Osteocyte (in vitro differentiated cells): ENCODE measurements at places on chromosomes 1 and 21. TPM values are rescaled to one million over a fixed set of nuclear protein-coding genes. Genes with fewer than 3 reads are reported as not detected.
A peak's percentile ranks its signal among the peaks of the same experiment; 100 is the strongest.

Gene NHLH1
- 0.16 and 0.31 TPM in 2 replicates for total RNA-seq

Gene RNF186
- not detected in 2 replicates for total RNA-seq

DNA sequence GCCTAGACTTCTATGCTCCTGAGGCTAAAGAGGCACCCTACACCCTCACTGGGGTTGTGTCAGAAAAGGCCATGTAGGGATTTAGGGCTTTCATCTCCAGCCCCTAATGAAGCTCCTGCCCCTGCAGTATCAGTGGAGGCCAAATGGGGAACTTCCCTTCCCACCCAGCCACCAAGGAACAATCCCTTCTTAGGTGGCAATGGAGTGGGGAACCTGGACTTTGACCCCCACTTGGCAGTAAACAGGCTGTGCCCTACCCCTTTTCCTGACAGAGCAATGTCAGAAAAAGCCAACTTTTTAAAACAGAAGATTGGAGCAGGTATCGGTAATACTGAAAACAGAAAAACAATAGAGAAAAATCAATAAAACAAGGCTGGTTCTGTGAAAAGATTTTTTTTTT lies 35.5 kb upstream of the SLC19A2 start:
- H3K36me3 ChIP-seq = no peaks in the 10 kb centered on the region
- no peak for DNase-seq
- H3K4me1 ChIP-seq = no peaks in the 10 kb centered on the region
- no peak overlapping the region for H3K27ac ChIP-seq
- peaks cover 21% of the 10 kb centered on the region for H3K27me3 ChIP-seq

GRCh38 chr1:83735526-83735925 lies 263.4 kb downstream of the TTLL7 start:
- H3K36me3 ChIP-seq = no peaks in the 10 kb centered on the region
- no peaks in the 10 kb centered on the region for H3K4me1 ChIP-seq
- H3K27me3 ChIP-seq = peaks cover 6% of the 10 kb centered on the region
- DNase-seq = no peak
- H3K4me3 ChIP-seq = no peak overlapping the region
- H3K27ac ChIP-seq = no peak overlapping the region

GRCh38 chr1:204136814-204137213 lies 15.0 kb downstream of the ETNK2 start:
- H3K27ac ChIP-seq = no peak overlapping the region
- H3K27me3 ChIP-seq = no peaks in the 10 kb centered on the region
- DNase-seq = no peak
- peaks cover 1% of the 10 kb centered on the region for H3K4me1 ChIP-seq

- DNase-seq = no peak
- H3K36me3 ChIP-seq = peaks cover 5% of the 10 kb centered on the region
- peaks cover 79% of the 10 kb centered on the region for H3K27me3 ChIP-seq
- H3K4me3 ChIP-seq = peak overlapping the region; percentile 41
- H3K4me1 ChIP-seq = peaks cover 57% of the 10 kb centered on the region
Measured at GRCh38 chr1:50421768-50422674, 1.2 kb downstream of the DMRTA2 start.

DNA sequence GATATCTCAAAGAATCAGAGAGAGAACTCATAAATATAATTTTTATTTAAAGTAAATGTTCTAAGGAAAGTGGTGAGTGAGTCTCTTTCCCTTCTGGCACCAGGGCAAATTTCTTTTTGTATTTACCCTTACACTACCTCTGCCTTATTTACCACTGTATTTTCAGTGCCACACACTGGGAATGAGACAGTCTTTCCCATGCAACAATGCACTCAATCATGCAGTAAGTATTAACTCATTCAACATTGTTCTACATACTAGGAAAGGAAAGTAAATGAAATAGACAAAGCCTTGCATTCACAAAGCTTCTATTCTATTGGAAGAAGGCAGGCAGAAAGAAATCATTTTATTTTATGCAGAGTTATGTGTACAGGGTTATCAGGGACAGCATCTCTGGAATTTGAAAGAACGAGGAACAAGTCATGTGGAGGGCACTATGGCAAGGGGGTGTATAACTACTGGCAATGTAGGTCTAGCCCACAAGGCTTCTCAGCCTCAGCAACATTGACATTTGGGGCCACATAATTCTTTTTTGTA lies 129.8 kb upstream of the PRDX6 start:
- H3K27me3 ChIP-seq = no peaks in the 10 kb centered on the region
- DNase-seq = no peak
- H3K4me3 ChIP-seq = no peak overlapping the region
- H3K36me3 ChIP-seq = no peaks in the 10 kb centered on the region
- no peak overlapping the region for H3K27ac ChIP-seq

DNA sequence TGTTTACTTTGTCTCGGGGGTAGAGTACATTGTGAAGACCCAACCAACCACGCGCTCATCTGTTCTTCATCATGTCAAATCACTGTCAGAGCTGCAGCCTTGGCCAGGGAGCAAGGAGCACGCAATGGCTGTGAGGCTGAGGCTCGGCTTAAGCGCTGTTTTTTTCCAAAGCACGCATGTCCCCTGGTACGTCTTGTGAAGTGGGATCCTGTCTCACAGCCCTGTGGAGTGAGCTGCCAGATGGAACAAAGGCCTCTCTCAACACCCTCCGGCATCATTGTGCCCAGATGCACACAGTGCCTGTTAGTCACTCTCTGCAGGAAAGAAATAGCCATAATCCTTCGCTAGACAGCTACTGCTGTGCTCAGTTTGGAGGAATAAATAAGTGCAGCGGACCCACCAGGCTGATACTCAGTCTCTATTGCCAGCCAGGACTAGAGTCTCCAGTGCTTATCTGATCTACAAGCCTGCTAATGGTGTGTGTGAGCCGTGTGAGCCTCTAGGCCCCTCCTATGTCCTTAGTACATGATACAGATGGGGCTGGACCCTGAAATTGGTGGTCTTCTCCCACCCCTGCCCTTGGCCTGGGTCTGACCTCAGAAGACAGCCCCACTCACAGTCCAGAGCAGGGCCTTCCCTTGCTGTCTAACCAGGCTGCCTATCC lies 91.3 kb upstream of the COA6 start:
- H3K4me3 ChIP-seq = no peak overlapping the region
- H3K36me3 ChIP-seq = no peaks in the 10 kb centered on the region
- DNase-seq = no peak
- H3K27ac ChIP-seq = no peak overlapping the region
- H3K27me3 ChIP-seq = no peaks in the 10 kb centered on the region
- H3K4me1 ChIP-seq = no peaks in the 10 kb centered on the region

GRCh38 chr21:35521852-35522505 lies 472.9 kb upstream of the RUNX1 start:
- H3K27ac ChIP-seq = no peak overlapping the region
- no peaks in the 10 kb centered on the region for H3K36me3 ChIP-seq
- no peaks in the 10 kb centered on the region for H3K27me3 ChIP-seq
- DNase-seq = no peak
